ENCODE measurements at places on chromosomes 1 and 21.

- DNase-seq, result no peak
Observed at GRCh38 chr1:161390559-161390858, 22.8 kb upstream of the CFAP126 start.

- DNase-seq, result no peak
Observed at GRCh38 chr1:65813956-65814355, 21.3 kb downstream of the PDE4B start.

DNA sequence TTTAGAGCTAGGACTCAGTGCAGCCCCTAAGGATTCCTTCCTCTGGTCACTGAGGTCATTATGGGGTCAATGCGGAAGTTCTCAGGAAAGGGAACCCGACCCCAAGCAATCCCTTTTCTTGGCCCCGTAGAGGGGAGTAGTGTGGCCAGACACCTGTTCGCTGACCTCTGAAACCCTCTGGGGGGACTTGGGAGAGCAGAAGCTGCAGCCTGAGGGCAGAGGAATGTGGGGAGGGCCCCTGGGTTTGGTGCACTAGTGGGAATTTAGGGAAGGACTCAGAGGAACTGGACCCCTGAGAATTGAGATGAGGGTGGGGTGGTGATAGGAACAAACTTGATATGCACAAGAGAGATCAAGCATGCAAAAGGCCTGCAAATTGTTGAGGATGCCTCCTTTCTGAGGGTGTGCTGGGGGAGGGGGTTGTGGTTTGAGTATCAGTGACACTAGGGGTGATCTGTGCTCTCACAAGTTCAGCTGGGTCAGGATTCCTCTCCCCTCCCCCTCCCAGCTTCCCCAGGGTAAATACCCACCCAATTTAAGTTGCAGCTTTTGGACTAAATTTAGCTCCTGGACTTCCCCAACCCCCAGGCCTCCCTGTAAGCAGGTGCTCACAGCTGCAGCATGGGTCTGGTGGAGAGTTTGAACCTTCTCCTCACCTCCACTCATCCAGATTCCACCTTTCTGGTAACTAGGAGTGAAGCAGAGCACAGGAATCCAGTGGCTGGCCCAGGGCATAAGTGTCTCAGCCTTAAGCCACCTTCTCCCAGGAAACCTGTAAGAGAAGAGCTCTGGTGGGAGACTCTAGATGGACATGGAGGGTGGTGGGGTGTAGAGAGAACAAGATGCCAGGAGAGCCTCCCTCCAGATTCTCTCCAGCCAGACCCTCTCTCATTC lies 13.5 kb downstream of the ADAMTSL4 start:
- DNase-seq, result peak; percentile 77

DNA sequence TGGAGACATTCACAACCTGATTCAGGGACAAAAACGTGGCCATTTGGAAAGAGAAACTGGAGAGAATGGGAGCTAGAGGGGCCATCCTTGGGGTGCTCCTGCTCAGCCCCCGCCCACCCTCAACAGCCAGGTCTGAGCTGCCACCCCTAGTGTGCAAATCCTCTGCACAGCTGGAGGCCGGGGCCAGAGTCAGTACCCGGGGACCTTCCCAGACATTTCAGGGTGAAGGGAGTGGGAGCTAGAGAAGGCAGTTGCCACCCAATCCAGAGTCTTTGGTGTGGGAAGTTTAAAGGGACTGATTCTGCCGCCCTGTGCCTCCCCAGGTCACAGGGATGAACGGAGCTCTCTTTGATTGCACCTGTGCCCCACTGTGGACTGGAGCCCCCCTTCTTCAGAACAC lies 397.4 kb downstream of the MATN1 start:
- no peak for DNase-seq

DNA sequence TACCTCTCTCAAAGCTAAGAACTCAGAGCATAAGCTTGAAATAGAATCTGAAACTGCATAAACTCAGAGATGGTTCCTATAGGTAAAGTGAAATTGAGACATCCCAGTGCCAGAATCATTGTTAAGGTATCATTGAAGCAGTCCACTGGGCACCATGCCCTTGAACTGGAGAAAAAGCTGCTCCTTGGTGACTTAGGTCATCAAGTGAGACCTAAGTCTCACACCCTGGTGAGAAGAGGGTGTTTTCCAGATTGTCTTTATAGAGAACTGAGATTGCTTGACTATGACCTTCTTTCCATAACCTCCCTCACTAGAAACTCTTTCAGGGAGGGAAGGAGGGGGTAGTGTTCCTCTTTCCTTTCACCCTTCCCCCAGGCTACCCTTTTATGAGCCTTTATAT lies 9.4 kb upstream of the ATP6V1G3 start:
- DNase-seq, result no peak
